ENCODE measurements at places on chromosomes 4 and X. TPM values are rescaled to one million over a fixed set of nuclear protein-coding genes. Genes with fewer than 3 reads are reported as not detected.

The UGT2A1 gene
- not detected for total RNA-seq

The MAGEC3 gene
- total RNA-seq, result not detected

DNA sequence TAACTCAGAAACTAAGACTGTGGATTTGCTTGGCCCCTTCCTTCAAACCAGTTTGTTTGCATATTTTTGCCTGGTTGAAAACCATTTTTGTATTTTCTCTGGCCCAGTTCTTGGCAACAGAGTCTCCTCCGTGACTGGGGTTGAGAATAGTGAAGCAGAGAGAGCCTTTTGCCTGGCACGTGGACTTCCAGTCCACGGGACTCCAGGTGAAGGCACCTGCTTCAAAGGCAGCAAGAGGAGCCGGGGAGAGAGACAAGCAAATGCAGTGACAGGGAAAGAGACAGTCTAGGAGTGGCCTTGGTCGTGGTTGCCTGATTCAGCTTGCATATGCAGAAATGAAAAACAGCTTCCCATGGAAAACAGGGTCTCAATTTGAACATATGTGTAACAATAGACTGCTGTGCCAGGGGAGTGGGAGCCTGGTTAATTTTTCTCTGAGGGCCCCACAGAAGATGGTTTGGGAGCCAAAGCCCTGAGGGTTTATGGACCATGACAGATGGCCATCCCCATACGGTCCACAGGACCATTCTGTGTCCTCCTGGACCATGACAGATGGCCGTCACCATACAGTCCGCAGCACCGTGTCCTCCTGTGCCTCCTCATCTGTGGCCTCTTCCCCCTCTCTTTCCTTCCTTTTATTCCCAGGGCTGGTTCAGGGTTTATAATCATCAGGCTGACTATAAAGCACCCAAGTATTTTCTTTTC, 272.2 kb upstream of the RASGEF1B start:
- DNase-seq, result no peak
- H3K27ac ChIP-seq, result no peak overlapping the region
- no peaks in the 10 kb centered on the region for H3K36me3 ChIP-seq
- H3K4me3 ChIP-seq, result no peak overlapping the region

The SSX4 gene
- total RNA-seq, result not detected

DNA sequence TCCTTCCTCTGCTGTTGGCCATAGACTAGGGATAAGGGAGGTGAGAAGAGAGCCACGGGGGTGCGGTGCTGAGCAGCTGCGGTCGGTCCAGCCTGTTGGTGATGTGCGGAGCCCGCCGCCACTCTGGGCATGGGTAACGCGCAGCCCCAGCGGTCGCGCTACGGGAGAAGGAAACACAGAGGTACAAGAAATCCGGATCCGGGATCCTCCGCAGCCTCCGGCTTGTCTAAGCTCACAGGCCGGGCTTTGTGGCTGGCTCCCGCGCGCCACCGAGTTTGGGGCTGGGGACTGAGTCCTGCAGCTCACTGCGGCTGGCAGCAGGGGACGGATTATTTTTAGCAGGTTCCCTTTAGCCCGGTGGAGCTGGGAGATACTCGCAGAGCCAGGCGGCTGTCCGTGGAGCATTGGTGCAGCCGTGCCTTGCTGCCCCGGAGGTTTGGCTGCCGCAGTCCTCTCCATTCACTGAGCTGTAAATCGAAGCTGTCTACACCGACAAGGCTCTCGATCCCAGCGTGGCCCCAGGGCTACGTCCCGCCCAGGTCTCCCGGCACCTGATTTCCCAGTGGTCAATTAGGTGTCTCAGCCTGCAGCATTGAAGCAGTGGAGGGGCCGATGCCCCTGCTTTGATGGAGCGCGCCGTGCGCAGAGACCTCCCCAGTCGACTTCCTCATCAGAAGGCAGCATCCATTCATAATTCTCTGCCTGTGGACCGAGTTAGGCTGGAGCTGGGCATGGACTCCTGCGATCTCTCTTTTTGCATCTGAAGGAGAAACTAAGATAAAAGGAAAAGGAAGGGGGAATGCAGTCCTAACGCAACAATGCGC, 81.9 kb upstream of the SCML1 start:
- no peak for DNase-seq
- no peak overlapping the region for H3K4me3 ChIP-seq
- peaks cover 10% of the 10 kb centered on the region for H3K27me3 ChIP-seq
- no peaks in the 10 kb centered on the region for H3K36me3 ChIP-seq
- H3K4me1 ChIP-seq, result no peaks in the 10 kb centered on the region

GRCh38 chr4:156824451-156825060, 147.0 kb downstream of the PDGFC start:
- H3K27me3 ChIP-seq, result no peaks in the 10 kb centered on the region
- DNase-seq, result no peak
- no peaks in the 10 kb centered on the region for H3K4me1 ChIP-seq
- no peaks in the 10 kb centered on the region for H3K36me3 ChIP-seq
- H3K27ac ChIP-seq, result no peak overlapping the region

DNA sequence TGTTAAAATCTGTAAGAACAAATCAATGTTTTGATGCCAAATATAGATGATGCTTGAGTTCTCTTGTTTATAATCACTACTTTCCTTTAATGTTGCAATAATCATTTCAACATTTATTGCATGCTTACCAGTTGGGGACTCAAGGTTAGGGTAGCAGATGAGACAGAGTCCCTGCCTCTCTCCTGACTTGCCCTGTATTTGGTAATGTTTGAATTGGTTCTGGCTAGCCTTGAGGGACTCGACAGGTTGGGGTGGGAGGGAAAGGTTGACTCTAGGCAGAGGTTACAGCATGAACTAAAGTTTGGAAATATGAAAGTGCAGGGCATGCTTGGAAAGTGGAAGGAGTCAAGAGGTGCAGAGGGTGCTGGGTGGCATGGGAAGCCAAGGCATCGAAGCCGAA, 2.0 kb downstream of the SEC24B start:
- H3K27ac ChIP-seq, result peak overlapping the region; percentile 61
- no peaks in the 10 kb centered on the region for H3K27me3 ChIP-seq
- peaks cover 4% of the 10 kb centered on the region for H3K36me3 ChIP-seq
- DNase-seq, result no peak
- peaks cover 60% of the 10 kb centered on the region for H3K4me1 ChIP-seq

DNA sequence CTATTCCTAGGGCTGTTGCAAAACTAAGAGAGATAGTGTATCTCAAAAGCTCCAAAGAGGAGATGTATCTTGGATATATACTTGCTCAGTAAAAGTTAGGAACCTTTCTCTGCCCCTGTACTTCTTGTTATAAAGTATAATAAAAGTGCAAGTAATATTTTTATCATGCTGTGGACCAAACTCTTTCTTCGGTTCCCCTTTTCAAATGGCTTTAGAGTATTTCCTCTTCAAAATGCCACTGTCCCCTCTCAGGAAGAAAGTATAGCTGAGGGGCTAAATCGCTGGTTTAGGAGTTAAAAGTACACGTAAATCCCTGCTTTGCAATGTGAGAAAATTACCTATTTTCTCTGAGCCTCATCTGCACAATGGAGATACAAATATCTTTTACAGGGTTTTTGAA, 169.1 kb upstream of the FTHL17 start:
- no peak overlapping the region for H3K27ac ChIP-seq
- H3K4me1 ChIP-seq, result peaks cover 38% of the 10 kb centered on the region
- peak overlapping the region; percentile 24 for H3K4me3 ChIP-seq
- no peaks in the 10 kb centered on the region for H3K36me3 ChIP-seq

DNA sequence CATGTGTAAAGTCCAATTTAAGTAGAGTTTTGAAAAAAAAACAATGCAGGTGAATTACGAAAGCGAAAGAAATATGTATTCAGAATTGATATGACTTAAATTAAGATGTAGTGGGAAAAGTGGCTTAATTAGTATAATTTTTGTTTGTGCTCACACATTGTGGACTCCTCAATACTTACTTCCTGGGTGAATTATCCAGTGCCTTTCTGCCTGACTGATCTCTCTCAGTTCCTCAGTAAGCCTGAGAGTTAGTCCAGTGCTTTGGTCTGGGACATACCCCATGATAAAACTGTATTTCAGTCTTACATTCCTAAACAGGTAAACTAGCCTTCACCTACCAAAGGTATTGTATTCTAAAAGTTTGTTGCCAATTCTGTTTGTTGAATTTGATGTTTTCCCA, 8.4 kb downstream of the PGAM4 start:
- H3K4me1 ChIP-seq, result peaks cover 17% of the 10 kb centered on the region
- no peak for DNase-seq
- H3K27ac ChIP-seq, result no peak overlapping the region
- no peak overlapping the region for H3K4me3 ChIP-seq

The POF1B gene
- total RNA-seq, result 1.3 TPM

The IL2 gene
- total RNA-seq, result not detected

DNA sequence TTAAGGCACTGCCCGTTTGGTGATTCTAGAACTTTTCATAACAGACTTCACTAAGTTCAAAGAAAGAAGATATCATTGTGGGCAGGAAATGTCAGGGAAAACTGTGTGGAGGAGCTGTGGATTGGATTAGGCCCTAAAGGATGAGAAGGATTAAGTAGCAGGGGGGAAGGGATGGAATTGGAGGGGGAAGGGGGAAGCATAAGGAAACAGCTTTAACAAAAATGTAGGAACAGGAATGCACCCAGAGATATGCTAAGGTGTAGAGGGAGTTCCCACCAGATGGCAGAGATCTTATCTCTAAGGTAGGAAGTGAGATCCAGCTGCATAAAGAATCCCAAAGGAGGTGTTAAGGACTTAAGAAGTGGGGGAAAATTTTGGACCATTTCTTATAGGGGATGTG, 114.5 kb downstream of the LARP7 start:
- no peak for DNase-seq
- H3K27me3 ChIP-seq, result peaks cover 23% of the 10 kb centered on the region
- H3K36me3 ChIP-seq, result no peaks in the 10 kb centered on the region
- no peak overlapping the region for H3K27ac ChIP-seq
- no peaks in the 10 kb centered on the region for H3K4me1 ChIP-seq

GRCh38 chrX:134764202-134764785, 106.0 kb upstream of the PLAC1 start:
- no peak for DNase-seq
- H3K27me3 ChIP-seq, result no peaks in the 10 kb centered on the region
- no peak overlapping the region for H3K4me3 ChIP-seq
- peaks cover 5% of the 10 kb centered on the region for H3K36me3 ChIP-seq

The PDLIM3 gene
- total RNA-seq, result not detected

DNA sequence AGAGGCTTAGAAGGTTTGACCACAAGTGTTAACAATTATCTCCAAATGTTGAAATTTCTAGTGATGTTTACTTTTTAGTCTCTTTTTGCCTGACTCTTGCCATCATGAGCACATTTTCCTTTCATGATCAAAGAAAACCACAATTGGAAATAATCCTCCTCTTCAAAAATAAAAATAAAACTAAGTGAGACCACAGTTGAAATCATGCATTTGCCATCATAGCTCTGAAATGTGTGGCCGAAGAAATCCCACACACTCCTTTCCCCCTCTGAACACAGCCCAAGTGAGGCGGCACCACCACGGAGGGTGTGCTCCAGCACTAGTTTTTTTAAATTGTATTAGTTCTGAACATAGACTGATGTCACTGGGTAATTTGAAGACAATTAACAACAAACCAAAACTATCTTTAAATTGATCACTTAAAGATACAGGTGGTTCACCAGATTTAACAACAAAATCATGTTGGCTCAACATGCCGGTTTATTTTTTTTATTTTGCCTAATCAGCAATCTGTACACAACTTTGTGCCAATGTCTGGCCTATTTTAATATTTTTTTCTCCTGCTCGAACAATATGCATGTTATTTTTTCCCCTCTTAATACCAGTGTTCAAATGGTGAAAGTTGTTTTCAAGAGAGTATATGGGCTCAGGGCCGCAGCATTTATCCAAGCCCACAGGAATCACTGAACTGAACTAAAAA, 17.6 kb downstream of the APBB2 start:
- H3K4me3 ChIP-seq, result no peak overlapping the region
- DNase-seq, result no peak
- no peaks in the 10 kb centered on the region for H3K36me3 ChIP-seq
- H3K27ac ChIP-seq, result no peak overlapping the region
- H3K4me1 ChIP-seq, result no peaks in the 10 kb centered on the region

- no peaks in the 10 kb centered on the region for H3K36me3 ChIP-seq
- H3K4me3 ChIP-seq, result no peak overlapping the region
- H3K4me1 ChIP-seq, result no peaks in the 10 kb centered on the region
Observed at GRCh38 chr4:91319556-91320268, 984.1 kb upstream of the GRID2 start.

DNA sequence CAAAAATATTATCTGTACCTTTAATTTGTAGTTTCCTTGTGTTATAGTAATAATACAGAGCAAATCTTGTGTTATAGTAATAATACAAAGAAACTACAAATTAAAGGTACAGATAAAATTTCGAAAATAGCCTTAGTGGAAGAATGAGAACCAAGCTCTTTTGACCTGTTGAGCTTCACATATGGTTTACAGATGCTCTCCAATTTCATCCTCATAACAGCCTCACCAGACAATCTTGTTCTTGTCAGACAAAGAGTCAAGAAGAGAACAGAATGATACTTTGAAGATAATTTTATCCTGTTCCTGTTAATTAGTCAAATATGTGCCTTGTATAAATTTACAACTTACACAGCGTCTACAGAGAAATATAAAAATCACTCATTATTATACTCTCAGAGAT, 12.8 kb downstream of the ATXN3L start:
- no peak overlapping the region for H3K27ac ChIP-seq
- no peak overlapping the region for H3K4me3 ChIP-seq
- no peaks in the 10 kb centered on the region for H3K36me3 ChIP-seq
- H3K4me1 ChIP-seq, result peaks cover 27% of the 10 kb centered on the region

GRCh38 chr4:151568966-151569365, 160.0 kb downstream of the FHIP1A start:
- H3K4me1 ChIP-seq, result peaks cover 8% of the 10 kb centered on the region
- no peak overlapping the region for H3K27ac ChIP-seq
- H3K36me3 ChIP-seq, result no peaks in the 10 kb centered on the region
- H3K4me3 ChIP-seq, result no peak overlapping the region
- DNase-seq, result no peak

DNA sequence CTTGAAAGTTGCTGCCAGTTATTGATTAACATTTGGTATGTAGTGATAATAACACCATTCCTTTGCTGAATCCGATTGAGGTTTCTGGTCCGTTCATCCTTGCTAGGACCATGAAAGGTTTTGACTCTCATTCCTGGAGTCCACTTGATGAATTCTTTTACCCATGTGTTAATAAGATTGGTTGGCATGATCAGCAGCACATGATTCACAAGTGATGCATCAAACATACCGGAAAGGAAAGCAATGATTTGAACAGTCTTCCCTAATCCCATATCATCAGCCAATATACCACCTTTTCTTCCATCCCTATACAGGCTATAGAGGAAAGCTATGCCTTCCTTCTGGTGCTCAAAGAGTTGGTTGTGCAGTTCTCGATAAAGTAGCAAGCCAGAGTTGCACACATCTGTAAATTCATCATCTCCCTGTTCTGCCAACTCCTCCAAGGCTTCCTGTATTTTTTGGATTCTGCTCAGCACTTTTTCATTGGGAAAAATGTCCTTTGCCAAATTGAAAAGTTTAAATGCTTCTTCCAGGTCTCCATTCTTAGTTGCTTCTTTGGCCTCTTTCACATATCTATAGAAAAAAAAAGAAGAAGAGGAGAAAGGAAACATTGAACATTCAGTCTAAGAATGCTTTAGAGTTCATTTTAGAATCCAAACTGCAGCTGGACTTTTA, 26.7 kb downstream of the PIN4 start:
- H3K27ac ChIP-seq, result no peak overlapping the region
- H3K4me3 ChIP-seq, result no peak overlapping the region
- no peak for DNase-seq
- H3K36me3 ChIP-seq, result peaks cover 27% of the 10 kb centered on the region
- no peaks in the 10 kb centered on the region for H3K27me3 ChIP-seq

- H3K36me3 ChIP-seq, result no peaks in the 10 kb centered on the region
- no peak for DNase-seq
Observed at GRCh38 chr4:35102066-35102465, 1142.2 kb downstream of the ARAP2 start.

- H3K4me1 ChIP-seq, result no peaks in the 10 kb centered on the region
- no peak for DNase-seq
- H3K36me3 ChIP-seq, result no peaks in the 10 kb centered on the region
- no peak overlapping the region for H3K4me3 ChIP-seq
- H3K27me3 ChIP-seq, result no peaks in the 10 kb centered on the region
Observed at GRCh38 chrX:83004012-83004411, 504.1 kb upstream of the POU3F4 start.
